ENCODE measurements at places on chromosomes 2 and 18.

DNA sequence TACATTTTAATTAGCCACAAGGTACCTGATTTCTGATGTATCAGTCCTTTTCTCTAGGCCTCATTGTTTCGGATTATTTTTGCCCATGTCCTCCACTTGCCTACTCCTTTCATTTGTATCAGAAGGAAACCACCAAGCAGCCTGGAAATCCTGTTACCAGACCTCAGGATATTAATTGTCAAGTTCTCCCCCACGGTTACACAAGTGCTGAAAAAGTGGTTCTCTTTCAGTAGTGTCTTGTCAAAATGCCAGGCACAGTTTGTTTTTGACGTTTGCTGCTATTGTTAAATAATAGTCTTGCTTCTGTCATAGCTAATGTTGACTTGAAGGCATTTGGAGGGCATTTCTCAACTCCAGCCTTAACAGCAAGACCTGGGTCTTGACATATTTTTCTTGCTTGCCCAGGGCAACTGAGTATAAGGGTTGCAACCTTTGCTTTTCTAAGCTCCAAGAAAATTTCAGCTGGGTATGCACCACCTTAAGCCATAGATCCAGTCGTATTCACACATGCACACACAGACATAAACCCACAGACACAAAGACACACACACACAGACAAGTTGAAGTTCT is 31.0 kb downstream of the INSIG2 start:
- DNase-seq = peak; percentile 9

DNA sequence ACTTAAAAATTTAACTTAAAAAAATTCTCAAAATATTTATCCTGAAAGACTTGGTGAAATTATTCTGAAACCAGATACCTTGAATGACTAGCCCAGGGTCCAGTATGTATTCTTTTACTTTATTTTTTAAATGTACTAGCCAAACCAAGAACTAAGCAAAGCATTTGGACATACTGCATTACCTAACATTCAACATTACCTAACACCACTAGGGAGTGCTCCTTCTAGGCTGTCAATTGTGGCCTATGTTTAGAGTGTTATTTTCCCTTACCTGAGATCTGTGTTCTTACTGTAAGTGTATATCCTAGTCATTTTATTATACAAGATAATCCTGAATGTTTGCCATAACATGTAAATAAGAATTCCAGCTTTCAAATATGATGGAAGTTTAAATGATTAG is 496.6 kb downstream of the PTPRM start:
- no peak for DNase-seq

DNA sequence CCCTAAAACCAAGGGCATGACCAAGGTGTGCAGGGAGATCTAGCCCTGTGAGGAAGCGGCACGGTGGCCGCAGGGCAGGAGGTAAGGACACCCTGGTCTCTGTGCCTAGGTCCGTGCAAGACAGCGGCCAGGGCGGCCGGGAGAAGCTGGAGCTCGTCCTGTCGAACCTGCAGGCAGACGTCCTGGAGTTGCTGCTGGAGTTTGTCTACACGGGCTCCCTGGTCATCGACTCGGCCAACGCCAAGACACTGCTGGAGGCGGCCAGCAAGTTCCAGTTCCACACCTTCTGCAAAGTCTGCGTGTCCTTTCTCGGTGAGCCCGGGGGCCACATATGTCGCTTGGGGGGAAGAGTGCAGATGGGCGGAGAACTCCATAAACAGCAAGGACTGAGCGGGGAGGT is 235.4 kb downstream of the ATAD2B start:
- no peak for DNase-seq

- DNase-seq = peak; percentile 72
Observed at GRCh38 chr2:120312860-120313694, 32.9 kb upstream of the INHBB start.

DNA sequence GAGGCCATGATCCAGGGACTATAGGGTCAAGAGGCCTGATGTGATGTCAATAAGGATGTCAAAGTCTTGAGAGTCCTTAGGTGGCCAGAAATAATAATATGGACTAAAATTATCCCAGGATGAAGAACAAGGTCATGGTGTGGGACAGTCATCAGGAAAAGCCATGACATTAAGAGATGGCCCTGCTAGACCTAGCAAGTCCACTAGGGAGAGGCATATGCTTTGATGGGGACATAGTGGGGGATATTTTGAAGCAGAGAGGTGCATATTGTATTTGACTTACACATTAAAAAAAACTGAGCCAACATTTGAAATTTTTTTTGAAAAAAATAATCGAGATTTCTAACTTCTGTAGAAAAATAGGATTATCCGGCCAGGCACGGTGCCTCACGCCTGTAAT is 53.3 kb upstream of the CXCR4 start:
- DNase-seq = no peak

- no peak for DNase-seq
Observed at GRCh38 chr2:200814276-200814815, 2.6 kb downstream of the BZW1 start.

- no peak for DNase-seq
Observed at GRCh38 chr2:6475155-6475940, 390.4 kb downstream of the CMPK2 start.

DNA sequence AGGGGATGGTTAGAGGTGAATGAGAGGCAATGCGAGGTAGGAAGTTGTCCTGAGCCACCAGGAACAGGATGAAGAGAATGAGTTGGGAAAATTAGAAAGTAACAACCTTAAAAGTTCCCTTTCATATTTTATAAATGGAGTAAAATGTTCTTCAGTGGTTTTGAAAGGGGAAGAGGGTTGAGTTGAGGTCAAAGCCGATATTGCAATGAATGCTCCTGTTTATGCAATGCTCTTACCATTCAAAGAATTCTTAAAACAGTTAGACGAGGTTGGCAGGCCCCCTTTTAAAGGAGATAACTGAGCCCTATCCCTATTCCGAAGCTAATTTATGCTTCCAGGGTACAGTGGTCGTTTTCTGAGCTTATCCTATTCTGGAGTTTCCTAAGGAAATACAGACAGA is 2110.3 kb upstream of the CELF4 start:
- DNase-seq = peak; percentile 60

GRCh38 chr2:130916438-130916705 is 79.7 kb downstream of the ARHGEF4 start:
- DNase-seq = no peak

DNA sequence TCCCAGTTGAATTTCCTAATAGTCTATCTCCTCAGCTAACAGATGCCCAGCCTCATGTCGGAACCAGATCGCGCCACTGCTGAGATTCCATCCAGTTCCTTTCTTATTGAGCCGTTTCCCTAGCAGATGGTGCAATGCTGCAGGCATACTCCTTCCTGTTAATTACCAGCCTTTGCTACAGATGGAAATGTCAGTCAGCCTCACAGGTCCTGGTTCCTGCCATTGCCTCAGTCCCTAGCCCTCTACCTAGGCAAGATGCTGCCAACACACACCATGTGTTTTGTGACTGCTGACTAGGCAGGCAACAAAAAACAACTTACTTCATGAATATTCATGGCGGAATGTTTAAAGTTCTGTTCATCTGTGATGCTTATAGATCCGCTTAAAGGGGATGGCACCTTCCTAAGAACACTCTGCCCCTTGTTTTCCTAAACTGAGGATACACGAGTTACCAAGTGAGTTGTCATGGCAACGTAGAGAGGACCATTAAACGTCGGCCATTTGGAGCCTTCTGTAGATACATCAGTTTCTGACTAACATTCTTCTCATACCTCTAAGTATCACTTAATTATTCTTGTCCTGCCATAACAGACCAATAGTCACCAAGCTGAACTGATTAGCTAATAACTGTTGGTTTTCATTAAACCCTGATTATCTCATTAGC is 749.5 kb downstream of the RNF144A start:
- DNase-seq = no peak
